ENCODE measurements at places on chromosomes 3 and 15.

- no peak for DNase-seq
Observed at GRCh38 chr3:78668302-78668701, 1099.5 kb downstream of the ROBO1 start.

DNA sequence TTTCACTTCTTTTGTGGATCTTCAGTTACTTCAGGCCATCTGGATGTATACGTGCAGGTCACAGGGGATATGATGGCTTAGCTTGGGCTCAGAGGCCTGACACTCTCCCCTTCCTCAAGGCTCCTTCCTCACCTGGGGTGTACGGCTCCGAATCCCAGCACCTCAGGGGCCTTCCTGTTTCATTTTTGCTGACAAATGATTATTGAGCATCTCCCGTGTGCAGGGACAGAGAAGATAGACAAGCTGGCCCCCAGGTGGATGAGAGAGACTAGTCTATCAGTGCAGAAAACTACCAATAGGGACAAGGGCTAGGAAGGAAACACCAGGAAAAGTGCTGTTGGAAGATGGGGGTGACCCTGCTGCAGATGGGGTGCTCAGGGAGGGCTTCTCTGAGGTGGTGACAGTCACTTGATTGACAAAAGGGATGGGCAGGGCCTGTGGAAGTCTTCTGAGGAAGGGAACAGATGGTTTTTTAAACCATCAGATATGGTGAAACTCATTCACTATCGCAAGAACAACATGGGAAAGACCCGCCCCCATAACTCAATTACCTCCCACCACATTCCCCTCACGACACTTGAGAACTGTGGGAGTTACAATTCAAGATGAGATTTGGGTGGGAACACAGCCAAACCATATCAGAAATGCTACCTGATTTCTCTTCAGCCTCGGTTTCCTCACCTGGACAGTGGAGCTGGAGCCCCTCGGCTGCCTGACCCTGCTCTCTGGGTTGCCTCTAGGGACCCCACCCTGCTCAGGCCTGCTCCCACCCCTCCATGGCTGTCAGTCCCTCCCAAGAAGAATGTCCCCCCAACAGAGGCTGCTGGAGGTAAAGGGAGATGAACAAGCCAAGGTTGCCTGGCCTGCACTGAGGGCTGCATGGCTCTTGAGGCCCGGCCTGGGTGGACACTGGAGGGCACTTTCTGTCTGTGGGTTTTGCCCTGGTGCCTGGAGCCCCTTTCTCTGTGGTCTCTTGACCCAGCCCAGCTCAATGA is 37.2 kb upstream of the ACAD9 start:
- DNase-seq = no peak

DNA sequence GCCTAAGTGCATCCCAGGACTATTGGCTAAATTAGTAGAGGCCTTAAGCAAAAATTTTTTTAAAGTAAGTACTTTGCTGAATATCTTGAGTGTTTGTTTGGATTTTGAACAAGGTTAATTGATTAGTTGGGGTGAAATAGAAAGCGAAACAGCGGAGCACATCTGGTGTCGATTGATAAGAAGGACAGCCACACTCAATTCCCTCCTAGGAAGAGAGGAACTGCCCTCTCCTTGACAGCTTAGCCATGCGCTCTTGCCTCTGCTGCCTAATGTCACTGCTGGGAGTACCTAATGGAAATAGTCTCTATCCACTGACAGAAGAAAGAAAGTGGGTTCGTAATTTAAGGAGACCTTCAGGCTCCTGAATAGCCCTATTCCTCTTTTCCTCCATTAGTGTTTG is 943.6 kb downstream of the DIPK2A start:
- no peak for DNase-seq

GRCh38 chr3:160193644-160194192 is 31.5 kb upstream of the C3orf80 start:
- no peak for DNase-seq

GRCh38 chr3:64149886-64150285 is 75.4 kb downstream of the PRICKLE2 start:
- no peak for DNase-seq

DNA sequence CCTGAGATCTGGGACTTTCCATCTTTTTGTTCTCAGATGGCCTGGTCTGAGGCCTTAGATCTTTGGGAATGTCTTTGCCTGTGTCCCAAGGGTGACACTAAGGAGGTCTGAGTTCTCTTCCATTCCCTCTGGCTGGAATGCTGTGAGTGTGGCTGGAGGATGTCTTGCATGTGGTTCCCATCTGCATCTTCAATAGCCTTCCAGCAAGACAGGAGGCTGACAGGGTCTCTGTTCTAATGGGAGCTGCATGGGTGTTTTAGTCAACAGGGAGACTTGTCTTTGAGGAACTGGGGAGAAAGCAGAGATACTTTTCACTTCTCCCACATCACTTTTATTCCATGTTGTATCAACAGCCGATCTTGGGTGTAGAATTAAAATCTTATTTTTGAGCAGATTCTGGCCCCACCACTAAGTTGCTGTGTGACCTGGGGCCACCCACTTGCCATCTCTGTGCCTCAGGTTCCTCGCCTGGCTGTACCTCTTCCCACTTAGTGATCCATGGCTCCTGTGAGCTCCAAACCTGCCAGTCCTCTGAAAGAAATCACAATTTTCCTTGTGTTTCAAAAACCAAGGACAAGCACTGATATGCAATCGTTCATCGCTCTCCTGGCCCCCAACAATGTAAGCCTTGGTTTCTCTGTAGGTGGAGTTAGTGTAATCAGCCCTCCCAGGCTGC is 75.2 kb downstream of the LSM3 start:
- no peak for DNase-seq

DNA sequence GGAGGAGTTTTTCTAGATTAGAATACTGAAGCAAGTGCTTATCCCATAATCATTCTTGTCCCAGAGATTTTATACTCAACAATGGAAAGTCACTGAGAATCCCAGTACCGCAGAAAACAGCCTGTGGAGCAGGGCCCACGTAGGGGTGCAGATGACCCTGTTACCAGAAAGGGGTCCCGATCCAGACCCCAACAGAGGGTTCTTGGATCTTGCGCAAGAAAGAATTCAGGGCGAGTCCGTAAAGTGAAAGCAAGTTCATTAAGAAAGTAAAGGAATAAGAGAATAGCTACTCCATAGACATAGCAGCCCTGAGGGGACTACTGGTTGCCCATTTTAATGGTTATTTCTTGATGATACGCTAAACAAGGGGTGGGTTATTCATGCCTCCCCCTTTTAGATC is 2.6 kb downstream of the GCNT3 start:
- DNase-seq = no peak

GRCh38 chr3:106719583-106719982 is 657.7 kb upstream of the CCDC54 start:
- DNase-seq = no peak

DNA sequence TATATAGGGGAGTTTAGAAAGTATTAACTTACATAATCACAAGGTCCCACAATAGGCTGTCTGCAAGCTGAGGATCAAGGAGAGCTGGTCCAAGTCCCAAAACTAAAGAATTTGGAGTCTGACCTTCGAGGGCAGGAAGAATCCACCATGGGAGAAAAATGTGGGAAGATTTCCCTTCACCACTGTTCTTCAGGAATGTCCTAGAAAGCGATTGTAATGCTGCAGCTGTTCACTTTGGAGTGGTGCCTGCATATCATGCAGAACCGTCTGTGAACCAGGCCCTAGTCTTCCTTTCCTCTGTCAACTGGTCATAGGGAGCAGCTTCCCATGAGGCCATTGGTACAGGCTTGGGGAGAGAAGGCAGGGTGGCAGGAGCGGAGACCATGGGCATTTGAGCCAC is 497.9 kb upstream of the ARPP21 start:
- no peak for DNase-seq

GRCh38 chr3:13217253-13217652 is 144.0 kb upstream of the IQSEC1 start:
- no peak for DNase-seq

DNA sequence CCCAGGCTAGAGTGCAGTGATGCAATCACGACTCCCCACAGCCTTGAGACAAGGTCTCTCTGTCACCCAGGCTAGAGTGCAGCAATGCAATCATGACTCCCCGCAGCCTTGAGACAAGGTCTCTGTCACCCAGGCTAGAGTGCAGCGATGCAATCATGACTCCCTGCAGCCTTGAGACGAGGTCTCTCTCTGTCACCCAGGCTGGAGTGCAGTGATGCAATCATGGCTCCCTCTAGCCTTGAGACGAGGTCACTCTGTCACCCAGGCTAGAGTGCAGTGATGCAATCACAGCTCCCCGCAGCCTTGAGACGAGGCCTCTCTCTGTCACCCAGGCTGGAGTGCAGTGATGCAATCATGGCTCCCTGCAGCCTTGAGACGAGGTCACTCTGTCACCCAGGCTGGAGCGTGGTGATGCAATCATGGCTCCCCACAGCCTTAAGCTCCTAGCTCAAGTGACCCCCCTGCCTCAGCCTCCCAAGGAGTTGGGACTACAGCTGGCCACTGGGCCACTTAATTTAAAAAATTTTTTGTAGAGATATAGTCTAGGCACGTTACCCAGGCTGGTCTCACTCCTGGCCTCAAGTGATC is 26.1 kb downstream of the TFRC start:
- DNase-seq = no peak

DNA sequence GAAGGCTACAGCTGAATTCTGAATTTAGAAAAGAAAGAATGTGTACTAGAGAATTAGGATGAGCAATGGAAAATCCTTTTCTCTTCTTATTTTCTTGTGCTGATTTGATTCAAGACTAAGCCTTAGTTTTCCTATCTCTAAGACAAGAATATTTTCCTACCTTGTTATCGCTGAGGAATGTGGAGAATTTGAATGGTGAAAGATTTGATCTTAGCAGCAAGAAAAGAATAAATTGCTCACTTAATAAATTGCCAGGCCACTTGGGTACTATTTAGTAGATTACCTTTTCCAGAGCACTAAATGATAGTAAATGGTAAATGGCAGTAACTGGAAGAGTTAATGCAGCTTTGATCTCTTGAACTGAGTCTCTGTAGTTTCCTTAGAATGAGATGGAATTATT is 145.7 kb upstream of the MEIS2 start:
- DNase-seq = no peak

GRCh38 chr3:180362081-180362480 is 239.9 kb upstream of the TTC14 start:
- DNase-seq = no peak

DNA sequence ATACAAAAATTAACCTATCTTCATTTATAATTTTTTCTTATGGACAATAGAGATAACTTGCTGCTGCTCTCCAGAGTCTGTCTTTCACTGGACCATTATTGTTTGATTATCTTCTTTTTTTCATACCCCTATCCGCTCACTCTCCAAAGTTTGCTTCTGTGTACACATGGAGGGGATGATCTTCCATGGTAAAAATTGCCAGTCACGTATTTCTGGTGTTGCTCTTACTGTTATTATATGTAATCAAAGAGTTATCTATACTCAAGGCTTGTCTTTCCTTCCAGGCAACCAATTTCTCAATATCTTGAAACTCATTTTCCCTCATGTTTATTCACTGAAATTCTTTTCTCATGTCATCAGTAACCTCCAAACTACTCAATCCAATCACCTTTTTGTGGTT is 817.8 kb upstream of the NECTIN3 start:
- DNase-seq = no peak

DNA sequence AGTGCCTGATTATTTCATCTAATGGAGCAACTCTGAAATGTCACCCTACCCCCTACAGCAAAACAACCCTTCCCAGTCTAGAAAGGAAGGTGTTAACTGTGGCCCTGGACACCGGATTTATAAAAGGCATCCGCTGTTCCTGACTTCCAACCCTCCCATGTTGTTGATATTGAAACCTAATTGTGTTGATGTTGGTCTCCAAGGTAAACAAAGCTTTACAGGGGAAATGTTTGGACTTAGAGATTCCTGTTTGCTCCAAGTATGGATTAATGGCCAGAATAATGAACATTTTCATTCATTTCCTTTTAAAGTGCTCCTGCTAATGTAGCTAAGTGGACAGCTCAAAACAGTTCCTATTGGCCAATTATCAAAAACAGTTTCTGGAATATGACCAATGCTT is 19.4 kb upstream of the LMCD1 start:
- DNase-seq = no peak

Data from neuronal stem cell (in vitro differentiated cells).